ENCODE measurements at places on chromosomes 6 and 20.

- no peak for DNase-seq
These were observed 422.1 kb downstream of the EPM2A start for GRCh38 chr6:145313041-145313855.

DNA sequence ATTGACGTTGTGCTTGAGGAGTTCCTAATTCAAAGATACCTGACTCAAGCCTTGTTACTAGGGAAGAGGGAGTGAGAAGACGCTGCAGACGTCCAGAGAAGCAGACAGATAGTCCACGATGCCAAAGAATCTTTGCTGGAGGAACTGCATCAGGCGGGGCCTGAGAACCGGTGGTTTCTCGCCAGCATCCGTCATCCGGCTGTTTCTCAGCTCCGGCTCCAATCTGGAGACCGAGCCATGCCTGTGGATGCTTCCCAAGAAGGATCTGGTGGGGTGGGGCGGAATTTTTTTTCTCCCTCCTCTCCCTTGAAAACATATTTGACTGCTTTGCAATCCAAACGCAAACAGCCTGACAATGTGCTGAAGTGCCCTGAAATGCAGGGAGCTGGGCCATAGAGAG, 125.8 kb upstream of the SRSF6 start:
- DNase-seq, result no peak

DNA sequence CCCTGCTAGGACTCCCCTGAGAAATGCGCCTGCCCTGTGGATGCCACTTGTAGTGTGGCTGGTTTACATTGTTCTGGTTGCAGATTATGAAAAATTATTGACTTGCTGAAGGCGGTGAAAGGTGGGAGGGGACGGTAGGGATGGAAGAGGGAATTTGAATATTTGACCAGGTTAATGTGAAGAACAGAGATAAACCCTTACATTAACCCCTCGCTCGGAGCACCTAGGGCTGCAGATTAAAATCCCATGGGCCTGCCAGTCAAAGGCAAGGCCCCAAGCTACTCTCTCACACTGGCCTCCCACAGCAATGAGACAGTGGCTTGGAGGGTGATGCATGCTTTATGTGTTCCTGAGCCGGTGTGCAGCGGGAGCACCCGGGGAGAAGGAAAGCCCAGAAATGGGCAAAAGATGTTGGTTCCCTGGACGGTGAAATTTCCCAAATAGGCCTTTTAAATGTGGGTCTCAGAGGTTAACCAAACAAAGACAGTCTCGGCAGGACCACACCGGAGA, 2.5 kb downstream of the FOXF2 start:
- no peak for DNase-seq

DNA sequence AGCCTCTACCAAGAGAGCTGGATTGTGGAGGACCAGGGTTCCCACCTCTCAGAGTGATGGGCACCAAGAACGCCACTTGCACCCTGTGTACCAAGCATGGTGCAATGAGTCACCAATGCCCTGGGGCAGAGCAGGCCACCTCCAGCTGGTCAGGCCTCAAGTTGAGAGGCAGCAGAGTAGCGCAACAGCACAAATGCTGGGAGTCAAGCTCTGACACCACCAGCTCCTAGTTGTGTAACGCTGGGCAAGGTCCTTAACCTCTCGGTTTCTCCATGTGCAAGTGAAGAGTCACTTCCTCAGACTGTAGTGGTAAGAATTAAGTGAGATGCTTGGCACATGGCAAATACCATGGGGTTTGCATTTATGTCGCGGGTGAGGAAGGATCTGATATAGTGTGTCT, 25.6 kb downstream of the GFOD1 start:
- no peak for DNase-seq

- no peak for DNase-seq
These were observed 76.4 kb upstream of the RNF24 start for GRCh38 chr20:4091490-4092479.

DNA sequence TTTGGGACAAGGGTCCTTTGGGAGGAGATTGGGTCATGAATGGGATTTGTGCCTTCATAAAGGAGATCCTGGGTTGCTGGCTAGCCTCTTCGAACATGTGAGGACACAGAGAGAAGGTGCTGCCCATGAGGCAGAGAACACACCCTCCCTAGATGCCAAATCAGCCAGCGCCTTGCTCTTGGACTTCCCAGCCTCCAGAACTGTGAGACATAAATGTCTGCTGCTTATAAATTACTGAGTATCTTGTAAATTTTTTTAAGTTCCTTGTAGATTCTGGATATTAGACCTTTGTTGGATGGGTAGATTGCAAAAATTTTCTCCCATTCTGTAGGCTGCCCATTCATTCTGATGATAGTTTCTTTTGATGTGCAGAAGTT, 297.5 kb upstream of the FOXQ1 start:
- DNase-seq, result no peak

- peak; percentile 44 for DNase-seq
These were observed 1.3 kb upstream of the FNDC11 start for GRCh38 chr20:63552481-63553249.

DNA sequence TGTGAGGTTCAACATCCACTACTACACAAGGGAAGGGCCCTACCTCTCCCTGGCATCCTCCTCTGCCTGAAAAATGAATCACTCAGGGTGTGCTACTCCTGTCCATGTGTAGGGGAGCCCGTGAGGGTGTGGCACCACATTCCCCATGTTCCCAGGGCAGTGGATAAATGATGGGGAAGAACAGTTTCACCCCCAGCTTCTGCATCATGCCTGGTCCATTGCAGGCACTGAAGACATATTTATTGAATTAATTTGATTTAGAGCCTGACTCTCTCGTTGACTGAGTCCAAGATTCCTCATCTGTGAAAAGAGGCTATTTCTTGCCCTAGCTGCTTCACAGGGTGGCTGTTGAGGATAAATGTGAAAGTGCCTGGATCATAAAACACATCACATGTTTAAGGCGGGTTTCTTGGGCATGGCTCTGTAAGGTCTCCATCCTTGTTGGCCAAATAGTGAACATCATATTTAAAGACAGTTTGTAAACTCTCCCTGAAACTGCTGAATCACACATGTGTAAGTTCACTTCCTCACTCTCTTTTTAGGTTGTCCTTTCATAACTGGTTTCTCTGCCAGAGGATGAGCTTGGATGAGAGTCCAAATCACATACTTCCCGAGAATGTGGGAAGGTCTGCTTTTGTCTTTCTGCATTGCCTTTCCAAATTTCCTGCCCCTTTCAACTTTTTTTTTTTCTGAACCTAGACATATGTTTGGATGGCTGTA, 79.7 kb upstream of the FYN start:
- no peak for DNase-seq

GRCh38 chr20:31822421-31823330, 3.5 kb downstream of the MYLK2 start:
- DNase-seq, result peak; percentile 71

GRCh38 chr6:36355819-36356218, 19.1 kb upstream of the BNIP5 start:
- DNase-seq, result no peak

GRCh38 chr6:11919771-11920440, 92.2 kb upstream of the HIVEP1 start:
- DNase-seq, result no peak

DNA sequence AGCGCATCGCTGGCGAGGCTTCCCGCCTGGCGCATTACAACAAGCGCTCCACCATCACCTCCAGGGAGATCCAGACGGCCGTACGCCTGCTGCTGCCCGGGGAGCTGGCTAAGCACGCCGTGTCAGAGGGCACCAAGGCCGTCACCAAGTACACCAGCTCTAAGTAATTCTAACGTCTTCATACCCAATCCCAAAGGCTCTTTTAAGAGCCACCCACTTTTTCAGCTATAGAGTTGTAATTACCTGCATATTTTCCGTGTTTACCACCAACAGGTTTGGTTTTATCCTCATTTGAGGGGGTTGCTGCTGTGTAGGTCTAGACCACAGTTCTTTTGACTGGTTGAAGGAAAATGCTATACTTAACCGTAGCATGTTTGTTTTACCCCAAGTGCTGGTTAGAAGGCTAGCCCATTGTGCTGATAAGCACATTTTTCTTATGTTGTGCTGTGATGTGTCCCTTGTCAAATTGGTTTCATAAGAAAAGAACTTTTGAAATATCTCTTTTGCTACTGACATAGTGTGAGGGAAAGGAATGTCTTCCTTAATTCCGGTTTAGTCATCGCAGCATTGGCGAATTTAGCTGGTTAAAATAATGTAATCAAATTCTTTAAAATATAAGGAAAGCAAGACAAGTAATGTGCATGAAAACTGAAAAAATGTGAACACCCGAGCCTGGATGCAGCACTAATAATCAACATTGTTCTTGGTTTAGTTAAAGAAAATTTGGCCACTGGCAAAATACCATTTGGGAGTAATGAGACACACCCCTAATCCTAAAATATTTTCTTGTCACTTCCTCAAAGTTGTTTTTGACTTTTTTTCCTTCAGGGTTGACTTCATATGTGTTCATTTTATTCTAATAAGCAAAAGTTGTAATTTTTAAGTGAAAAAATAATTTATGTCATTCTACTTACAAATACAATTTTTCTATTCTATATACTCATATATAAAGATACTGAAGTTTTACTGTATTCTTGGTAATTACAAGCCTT, 112.8 kb downstream of the HFE start:
- no peak for DNase-seq

DNA sequence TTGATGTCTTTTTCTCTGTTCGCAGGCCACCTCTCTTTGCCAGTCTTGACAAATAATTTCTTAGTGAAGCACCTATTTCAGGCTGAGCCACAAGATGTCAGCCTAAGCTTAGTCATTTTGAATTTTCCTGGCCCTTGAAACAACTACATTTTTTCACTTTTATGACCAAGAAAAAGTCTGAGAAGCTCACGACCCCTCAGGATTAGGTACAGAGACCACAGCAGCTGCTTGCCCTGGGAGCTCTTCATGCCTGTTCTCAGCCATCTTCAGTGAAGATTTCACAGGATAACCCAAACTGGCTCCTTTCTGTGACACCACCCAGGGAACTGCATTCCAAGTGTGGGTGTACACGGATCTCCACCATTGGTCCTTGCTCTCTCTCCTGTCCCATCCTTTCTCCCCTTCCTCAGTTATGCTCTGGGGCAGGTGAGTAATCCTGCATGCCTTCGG, 38.4 kb upstream of the SPTLC3 start:
- DNase-seq, result no peak

DNA sequence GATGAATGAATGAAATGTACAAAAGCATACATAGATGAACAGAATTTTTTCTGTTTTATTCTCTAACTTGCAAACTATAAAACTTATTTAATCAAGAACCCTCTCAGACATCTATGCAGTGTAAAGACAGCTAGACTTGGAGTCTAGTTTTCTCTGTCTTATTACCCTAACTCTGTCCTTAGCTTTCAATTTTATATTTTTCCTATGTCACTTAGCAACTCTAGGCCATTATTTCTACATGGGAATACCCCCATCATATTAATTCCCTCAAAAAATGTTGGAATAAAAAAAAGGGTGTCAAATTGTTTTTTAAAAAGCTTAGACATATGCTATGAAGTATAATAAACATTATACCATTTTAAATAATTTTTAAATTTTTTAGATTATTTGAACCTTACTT, 1.2 kb downstream of the RHAG start:
- DNase-seq, result no peak

DNA sequence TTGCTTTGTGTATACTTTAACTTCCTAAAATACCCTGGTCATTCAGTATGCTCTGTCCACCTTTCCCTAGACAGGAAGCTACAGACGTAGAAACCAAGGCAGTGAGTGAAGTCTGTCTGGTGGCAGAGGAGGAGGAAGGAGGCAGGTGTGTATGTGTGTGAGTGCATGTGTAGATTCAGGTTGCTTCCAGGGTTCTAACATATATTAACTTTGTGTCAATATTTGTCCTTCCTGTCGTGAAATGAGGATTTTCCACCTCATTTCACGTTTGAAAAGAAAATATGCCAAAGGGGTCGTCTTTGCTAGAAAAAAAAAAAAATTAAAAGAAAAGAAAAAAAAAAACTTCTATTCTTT, 411.5 kb downstream of the PKHD1 start:
- no peak for DNase-seq

GRCh38 chr6:157645201-157645795, 177.7 kb upstream of the SNX9 start:
- no peak for DNase-seq

DNA sequence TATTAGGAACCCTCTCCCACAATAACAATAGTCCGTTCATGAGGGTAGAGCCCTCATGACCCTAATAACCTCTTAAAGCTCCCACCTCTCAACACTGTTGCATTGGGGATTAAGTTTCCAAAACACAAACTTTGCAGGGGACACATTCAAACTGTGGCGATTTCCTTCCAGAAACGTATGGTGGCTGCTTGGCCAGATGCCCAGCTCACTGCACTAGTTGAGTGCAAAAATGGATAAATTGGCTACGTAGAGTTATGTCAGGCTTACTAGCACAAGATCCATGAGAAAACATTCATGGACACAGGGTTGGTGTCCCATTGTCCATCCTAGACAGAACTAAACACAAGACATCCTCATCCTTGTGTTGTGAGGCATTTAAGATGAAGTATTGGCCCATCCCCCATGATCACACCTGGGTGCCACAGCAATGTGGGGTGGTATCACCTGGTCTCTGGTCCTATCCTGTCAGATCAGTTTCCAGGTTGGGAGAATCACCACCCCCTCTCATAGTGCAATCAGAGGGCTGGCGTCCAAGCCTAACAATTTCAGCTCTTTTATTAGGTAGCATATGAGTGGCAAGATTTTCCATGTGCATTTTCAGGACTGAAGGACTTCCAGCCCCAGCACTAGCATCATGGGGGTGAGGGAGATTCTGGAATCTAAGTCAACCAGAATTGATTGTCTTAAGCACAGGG, 63.4 kb upstream of the ELOVL5 start:
- DNase-seq, result no peak

Data from T-helper 17 cell (primary cell).